ENCODE measurements at places on chromosomes 4 and X. TPM values are rescaled to one million over a fixed set of nuclear protein-coding genes. Genes with fewer than 3 reads are reported as not detected.

SLITRK4 gene
- total RNA-seq, result 7.5 TPM

ASIC5 gene
- total RNA-seq, result not detected

ESX1 gene
- not detected for total RNA-seq

DDIT4L gene
- 0.92 TPM for total RNA-seq

GLRB gene
- 6.2 TPM for total RNA-seq

PAGE2B gene
- not detected for total RNA-seq

LRAT gene
- total RNA-seq, result not detected

MUC7 gene
- not detected for total RNA-seq

SASH3 gene
- not detected for total RNA-seq

MAGEB2 gene
- total RNA-seq, result not detected

EOLA2 gene
- total RNA-seq, result 12.3 TPM

SLC9A7 gene
- total RNA-seq, result 46.8 TPM

ADGRG4 gene
- total RNA-seq, result not detected

SORCS2 gene
- total RNA-seq, result 0.40 TPM

All from aortic smooth muscle cell (primary cell).